Fibroblast of skin of right biceps (primary cell): ENCODE measurements at places on chromosomes 6 and 20.

DNA sequence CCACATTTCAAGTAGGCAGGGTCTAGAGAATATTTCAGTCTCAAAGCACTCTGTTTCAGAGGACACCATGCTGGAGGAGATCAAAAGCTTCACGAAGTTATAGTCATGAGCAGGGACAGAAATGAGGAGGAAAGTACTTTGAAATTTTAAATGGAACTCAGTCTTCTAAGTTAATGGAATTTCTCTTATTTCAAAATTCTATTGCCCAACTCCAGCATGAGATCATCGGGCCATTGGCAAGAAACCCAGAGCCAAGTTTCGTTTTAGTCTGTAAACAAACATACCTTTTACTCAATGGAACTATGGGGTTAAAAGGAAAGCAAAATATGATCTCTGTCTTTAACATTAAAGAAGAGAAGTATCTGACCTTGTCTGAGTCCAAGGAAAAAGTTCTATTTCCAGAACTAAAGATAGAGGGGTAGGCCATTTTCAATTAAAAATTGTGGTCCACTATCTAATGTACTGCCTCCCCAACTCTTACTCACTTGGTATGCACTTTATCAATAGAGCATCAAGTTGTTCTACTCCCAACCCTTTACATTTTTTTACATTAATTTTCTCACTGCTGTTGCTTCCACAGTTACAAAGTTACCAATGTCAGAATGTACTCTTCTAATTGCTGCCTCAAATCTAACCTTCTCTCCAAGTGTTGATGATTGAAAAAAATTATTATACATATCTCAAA, 235.3 kb upstream of the NRSN1 start:
- peak; percentile 3 for DNase-seq

- peak; percentile 76 for DNase-seq
These were observed 143.8 kb downstream of the SLC16A10 start for GRCh38 chr6:111231090-111231459.

DNA sequence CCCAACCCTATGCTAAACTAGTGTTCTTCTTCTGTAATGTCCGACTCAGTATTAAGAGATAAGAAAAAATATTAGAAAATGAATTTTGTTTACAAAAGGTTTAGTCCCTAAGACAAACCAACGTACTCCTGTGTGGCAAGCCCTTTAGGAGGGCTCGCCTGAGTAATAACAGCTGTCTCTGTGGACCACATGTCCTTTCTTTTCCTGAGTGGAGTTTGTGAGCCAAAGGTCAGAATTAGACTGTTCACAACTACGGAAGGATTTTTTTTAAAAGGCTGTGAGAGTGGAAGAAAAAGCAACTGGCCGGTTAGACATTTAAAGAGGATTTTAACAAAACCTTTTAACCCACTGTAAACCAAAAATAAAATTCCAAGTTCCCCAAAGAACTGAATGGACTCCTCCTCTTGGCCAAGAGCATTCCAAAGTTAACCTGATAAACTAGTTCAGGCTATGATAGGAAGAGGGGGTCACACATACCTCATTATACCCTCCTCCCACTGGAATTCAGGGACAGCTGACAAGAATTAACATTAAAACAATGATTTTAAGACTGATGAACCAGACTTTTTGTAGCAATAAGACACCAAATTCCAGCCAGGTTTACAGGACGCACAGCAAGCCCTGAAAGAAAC, 43.5 kb downstream of the FAM184A start:
- DNase-seq, result no peak

GRCh38 chr20:57600320-57601210, 19.7 kb downstream of the ZBP1 start:
- DNase-seq, result peak; percentile 10

- no peak for DNase-seq
These were observed 28.8 kb downstream of the METTL24 start for GRCh38 chr6:110329348-110329713.

GRCh38 chr20:14604143-14604542, 266.7 kb upstream of the FLRT3 start:
- no peak for DNase-seq

GRCh38 chr6:139922236-139922635, 547.8 kb upstream of the CITED2 start:
- no peak for DNase-seq

DNA sequence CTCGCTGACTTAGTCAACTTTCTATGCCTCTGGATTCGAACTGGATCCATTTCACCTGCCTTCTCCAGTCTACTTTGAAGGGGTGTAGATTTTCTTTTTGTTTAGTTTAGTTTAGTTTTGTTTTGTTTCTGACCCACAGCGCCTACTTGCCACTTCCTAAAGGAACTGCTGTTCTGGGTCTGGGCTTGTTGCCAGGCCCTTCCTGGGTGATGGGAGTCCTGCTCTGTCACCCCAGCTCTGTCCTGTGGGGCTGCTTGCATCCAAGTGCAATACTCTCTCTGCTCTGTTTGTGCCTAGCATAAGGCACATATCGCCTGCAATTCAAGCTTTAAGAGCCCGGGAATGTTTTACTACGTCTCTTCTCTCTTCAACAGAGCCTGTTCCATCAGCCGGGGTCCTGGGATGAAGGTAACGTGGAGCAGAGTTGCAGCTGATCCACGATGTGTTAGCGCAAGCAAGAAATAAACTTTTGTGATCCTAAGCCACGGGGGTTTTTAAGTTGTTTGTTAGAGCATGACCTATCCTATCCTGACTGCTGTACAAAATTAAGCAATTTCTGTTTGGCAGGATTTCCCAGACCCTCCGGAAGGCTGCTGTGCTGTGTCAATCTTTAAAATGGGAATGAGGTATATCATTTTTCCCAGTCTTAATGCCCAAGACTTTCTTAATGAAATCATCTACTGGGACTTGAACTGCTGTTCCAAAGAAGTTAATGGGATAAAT, 30.9 kb upstream of the TAGAP start:
- DNase-seq, result no peak

DNA sequence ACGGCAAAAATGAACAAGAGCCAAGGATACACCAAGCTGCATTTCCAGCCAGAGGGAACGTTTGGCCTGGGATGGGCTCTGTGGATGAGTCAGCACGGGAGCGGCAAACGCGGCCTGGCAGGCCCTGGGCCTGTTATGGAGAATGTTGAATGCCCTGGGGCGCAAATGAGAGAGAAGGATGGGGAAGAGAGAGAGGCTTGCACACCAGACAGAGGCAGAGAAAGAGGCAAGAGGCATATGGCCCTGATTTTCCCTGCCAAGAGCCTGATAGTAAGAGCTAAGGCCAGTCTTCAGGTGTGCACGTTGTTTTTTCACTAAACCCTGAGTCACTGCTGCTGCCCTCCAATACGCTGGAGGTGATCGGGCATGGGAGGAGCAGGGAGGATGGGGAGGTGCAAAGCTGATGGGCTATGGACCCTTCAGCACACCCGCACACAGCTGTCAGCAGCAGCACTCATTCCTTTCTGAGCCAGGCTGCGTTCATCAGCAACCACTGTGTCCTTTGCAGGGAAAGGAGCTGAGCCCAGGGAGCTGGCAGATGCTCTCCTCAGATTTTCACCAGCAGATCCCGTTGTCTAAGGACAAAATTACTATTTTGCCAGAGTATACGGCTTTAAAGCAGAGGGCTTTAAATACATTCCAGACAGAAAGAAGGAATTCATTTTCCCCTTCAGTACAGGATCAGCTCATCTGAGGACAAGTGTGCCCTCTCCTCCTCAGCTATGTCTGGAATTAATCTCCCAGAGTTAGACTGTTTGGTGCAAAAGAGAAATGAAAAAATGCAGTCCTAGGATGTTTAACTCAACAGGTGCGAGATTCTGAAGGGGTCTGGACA, 61.7 kb upstream of the SLC22A23 start:
- DNase-seq, result peak; percentile 78

DNA sequence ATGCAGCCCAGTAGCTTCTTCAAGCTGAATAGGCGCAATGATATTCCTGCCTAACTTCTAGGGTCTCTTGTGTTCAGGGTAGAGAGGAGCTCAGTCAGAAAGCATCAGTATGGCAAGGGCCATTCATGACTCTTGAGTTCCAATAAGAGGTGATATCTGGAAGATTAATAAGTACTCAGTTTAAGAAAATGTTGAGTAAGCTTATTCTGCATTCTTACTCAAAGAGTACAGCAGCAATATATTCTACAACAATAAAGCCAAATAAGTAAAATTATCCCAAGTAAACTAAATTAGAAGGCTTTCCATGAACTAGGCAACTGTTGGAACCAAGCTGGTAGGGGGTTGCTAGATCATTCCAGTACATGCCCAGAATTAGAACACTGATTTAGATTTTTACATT, 303.2 kb downstream of the PACRG start:
- DNase-seq, result no peak

GRCh38 chr6:70375882-70376281, 37.4 kb upstream of the FAM135A start:
- no peak for DNase-seq
